Calu3 (cell line): ENCODE measurements at places on chromosomes 5 and 9. TPM values are rescaled to one million over a fixed set of nuclear protein-coding genes. Genes with fewer than 3 reads are reported as not detected.

Gene LURAP1L
- 48.7 and 52.7 TPM in 2 replicates for total RNA-seq

Gene PRLR
- 0.59 and 1.2 TPM in 2 replicates for total RNA-seq

Gene MLANA
- not detected in 2 replicates for total RNA-seq

GRCh38 chr9:133822430-133823065, 84.4 kb upstream of the SARDH start:
- peaks cover 6% of the 10 kb centered on the region for H3K36me3 ChIP-seq
- no peaks in the 10 kb centered on the region for H3K27me3 ChIP-seq
- H3K4me3 ChIP-seq, result no peak overlapping the region
- no peaks in the 10 kb centered on the region for H3K4me1 ChIP-seq
- H3K27ac ChIP-seq, result no peak overlapping the region

DNA sequence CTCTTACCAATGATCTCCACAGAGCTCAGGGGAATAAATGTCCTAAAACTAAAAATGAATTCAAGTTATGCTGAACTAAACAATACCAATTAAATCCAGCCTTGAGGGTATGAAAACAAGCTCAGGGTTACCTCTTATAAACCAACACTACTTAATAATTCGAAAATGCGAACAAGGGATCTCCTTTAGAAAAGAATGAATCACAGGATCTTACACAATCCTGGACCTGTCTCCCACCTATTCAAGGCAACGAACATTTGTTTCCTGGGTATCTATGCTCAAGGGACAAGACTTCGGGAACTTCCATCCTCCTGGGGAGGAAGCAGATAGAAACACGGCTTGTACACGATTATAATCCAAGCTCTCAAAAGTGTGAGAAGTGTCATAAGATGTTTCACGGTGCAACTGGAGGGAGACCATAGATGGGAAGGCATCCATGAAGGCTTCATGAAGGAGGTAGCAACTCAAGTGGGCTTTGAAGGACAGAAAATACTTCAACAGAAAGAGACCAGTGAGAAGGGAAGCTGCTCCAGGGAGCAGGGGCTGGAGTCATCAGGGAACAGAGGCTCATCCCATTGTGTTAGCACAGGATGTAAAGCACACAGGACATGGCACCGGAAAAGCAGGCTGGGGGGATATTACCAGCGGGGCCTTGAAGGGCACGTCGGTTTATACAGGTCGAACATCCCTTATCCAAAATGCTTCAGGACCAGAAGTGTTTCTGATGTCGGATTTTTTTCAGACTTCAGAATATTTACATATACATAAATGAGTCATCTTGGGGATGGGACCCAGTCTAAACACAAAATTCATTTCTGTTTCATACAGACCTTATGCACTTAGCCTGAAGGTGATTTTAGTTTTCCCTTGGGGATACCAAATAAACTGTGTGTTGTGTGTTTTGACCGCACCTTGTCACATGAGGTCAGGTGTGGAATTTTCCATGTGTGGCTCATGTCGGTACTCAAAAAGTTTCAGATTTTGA, 87.4 kb downstream of the TLE1 start:
- H3K36me3 ChIP-seq, result peaks cover 11% of the 10 kb centered on the region
- H3K27me3 ChIP-seq, result no peaks in the 10 kb centered on the region
- H3K27ac ChIP-seq, result peak overlapping the region; percentile 35
- no peak overlapping the region for H3K4me3 ChIP-seq
- peaks cover 23% of the 10 kb centered on the region for H3K4me1 ChIP-seq
- no peak for DNase-seq

DNA sequence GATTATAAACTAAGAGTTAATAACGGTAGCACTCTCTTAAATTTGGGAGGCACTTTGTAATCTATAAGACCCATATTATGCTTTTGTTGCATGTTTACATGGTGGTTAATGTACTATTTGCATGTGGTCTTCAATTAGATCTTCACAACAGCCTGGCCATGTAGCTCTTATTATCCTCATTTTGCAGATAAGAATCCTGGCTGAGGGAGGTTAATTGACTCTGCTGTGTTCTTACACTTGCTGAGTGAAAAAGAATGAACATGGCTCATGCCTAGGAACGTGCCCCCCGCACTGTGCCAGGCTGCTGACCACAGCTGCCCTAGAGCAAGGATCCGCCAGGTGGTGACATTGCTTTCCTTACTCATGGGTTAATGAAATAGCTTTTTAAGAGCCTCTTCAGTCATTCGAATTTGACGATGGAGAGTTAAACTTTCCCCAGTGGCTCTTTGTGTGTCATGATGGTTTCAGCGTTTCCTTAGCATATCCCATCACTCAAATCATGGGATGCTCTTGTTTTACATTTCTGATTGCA, 97.9 kb downstream of the CDH6 start:
- H3K4me1 ChIP-seq, result no peaks in the 10 kb centered on the region
- no peak overlapping the region for H3K4me3 ChIP-seq
- no peak overlapping the region for H3K27ac ChIP-seq
- no peaks in the 10 kb centered on the region for H3K36me3 ChIP-seq
